ENCODE measurements at places on chromosomes 16 and 17. TPM values are rescaled to one million over a fixed set of nuclear protein-coding genes. Genes with fewer than 3 reads are reported as not detected.

DNA sequence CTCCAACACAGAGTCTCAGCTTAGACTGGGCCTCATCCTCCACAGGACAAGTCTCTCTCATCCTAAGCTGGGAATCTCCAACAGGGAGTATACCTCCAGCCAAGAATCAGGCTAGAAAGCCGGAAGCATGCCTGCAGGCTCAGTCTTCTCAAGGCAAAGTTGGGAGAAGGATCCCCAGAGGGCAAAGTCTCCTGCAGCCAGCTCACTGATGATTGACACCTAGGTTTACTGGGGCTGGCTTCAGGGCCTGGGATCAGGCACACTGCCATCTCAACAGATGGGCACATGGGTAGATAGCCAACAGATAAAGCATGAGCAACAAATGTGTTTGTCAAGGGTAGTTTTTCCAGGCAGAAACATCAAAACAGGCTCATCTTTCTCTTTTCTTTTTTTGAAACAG, 56.1 kb upstream of the TOX3 start:
- DNase-seq = no peak

- DNase-seq = no peak
Measured at GRCh38 chr16:76748461-76749348, 442.3 kb upstream of the MON1B start.

DNA sequence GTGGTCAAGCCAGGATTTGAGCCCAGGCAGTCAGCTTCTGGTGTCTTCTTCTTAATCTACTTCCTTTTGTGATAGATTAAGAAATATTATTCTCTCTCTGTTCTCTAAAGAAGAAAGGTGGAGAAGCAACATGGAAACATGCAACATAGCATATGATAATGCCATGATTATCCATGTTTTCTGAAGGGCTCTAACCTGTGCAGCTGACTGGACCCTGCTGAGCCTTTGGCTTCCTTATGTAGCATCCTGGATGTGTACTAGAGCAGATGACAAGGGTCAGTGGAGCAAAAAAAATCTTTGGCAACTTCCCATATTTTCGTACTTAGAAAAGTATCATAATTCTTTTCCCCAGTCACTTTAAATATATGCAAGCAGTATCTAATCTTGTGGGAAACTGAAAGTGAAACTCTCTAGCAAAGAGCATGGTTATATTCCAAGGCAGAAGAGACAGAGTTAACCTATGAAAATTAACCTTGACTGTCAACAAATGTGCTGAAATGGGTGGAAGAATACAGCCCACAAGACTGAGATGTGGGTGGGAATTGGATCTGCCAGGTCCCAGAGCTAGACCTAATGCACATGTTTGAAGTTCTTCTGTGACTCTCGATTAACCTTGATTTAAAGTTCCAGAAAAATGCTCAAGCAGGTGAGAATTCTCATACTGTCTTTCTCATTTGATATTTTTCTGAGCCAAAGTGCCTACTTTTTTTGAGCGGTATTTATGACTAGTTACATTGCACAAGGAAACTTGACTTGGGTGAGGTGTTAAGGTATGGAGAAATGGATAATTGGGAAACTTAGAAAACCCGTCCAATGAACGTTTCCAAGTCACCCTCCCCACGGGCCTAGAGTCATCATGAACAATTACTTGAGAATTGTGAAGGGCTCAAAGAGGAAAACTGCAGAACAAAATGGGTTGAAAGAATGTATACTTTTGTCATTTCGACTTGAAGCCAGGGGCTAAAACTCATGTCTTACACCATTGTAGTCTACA, 248.6 kb downstream of the FTO start:
- no peak for DNase-seq

DNA sequence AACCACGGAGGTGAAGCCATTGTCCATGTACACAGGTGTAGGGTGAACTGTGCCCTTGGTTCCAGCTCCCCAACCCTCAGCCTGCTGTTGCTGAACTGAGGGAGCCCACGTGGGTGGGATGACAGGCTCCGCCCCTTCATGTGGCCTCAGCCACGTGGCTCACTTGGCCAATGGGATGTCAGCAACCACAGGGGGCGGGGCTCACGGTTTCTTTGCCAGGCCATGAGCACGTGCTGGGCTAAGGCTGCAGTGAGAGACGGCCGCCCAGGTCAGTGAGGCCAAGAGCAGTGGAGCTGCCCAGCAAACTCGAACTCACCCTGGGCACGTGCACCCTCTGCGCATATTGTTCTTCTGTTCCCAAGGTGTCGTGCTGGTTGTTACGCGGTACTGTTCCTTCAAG, 282.6 kb downstream of the IRF8 start:
- DNase-seq = no peak

DNA sequence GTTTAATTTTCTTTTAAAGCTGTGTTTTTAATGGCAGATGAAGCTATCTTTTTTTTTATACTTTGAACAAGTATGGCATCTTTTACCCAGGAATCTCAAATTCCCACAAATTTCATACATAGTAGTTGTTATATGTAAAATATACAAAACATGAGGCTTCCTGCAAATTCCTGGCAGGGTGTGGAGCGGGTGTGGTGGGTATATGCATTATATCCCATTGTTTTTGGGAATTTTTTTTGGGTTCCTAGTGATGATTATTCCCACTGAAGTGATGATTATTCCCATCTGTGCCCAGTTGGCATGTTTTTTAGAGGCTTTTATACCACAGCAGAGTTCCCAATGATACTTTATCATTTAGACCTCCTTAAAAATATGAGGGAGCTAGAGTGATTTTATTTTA, 320.4 kb downstream of the ZFHX3 start:
- DNase-seq = no peak

DNA sequence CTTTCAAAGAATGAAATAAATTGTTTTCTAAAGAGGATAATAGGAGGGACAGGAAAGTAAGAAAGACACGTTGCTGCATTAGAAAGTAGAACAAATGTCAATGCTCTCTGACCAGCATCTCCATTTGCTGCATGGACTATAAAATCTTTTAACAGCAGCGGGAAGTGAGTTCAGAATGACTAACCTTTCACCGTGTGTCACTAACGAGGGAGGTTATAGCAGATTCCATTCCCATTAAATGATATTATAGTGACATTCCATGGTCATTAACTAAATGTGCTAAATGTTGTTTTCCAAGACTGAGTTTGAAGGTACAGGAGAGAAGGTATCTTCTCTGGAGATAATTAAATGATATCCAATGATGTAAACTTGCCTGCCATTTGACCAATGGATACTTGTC, 127.1 kb upstream of the HS3ST3A1 start:
- DNase-seq = no peak

GRCh38 chr16:75761108-75761507, 34.8 kb upstream of the CPHXL start:
- no peak for DNase-seq

GRCh38 chr16:86604436-86605193, 26.3 kb downstream of the FOXL1 start:
- DNase-seq = no peak

DNA sequence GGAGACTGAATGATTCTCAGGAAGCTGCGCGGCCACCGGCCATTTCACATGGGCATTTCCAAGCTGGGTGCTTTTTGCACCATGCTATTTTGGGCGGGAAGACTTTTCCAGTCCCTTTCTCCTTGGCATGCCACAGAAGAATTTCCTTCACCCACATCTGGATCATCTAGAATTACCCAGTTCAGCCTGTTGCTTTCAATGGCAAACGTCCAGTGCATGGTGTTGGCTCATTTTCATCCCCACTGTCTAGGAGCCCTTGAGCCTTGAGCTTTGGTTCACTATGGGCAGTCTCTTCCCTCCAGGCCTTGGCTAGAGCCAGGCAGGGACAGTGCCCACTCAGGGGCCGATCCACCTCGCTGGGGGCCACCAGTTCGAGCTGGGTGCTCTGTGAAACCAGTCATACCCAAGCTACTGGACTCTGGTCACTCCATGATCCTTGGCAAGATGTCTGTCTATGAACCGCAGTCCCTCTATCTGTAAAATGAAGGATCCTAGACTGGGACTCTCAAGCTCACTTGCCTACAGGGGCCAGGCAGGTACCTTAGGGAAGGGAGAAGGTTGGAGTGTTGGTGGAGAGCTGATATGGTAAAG, 71.1 kb downstream of the CYLD start:
- no peak for DNase-seq

- peak; percentile 23 for DNase-seq
Measured at GRCh38 chr17:77831474-77832179, 126.9 kb upstream of the TNRC6C start.

DNA sequence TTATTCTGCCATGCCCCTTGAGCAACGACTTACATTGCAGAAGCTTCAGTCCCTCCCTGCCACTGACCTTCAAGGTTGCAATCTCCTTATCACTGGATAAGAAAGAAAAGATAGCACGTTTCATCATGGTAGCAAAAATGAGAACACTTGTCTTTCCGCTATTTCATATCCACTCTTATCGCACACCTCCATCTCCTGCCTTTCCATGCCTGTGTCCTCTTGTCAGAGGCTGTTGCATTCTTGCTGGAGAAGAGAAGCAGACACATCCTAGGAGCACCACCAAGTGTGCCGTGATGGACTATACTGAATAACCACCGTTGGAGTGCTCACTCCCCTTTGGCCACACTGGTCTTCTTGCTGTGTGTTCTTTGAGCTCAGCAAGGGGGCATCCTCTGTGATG, 230.6 kb upstream of the IRX3 start:
- no peak for DNase-seq

- DNase-seq = no peak
Measured at GRCh38 chr17:55926276-55926990, 175.6 kb downstream of the PCTP start.

DNA sequence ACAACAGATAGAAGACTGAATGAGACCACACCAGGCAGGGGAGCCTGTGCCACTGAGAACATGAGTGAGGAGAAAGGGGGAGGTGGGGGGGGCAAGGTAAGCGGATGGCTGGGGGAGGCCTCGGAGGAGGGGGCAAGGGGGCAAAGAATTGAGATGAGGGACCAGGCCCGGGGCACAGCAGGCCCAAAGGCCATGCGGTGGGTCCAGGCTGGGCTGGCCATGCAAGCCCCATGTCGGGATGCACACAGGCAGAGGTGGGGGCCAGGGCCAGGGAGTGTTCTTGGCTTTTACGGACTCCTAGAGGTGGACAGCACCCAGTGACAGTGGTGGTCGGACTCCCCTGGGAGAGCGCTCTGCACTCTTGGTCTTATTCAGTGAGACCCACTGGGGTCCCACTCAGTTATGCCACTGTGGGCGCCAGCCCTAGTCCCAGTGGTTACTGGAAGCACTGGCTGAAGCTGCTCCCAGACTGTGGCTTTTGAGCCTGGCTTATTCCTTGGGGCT, 4.8 kb upstream of the MTHFSD start:
- DNase-seq = no peak

CA5A gene
- total RNA-seq = 0.06 TPM

MPP2 gene
- 0.62 TPM for total RNA-seq

NUBP1 gene
- total RNA-seq = 37.7 TPM

PIPOX gene
- 1.3 TPM for total RNA-seq

CDH11 gene
- total RNA-seq = 94.1 TPM

DCAF7 gene
- total RNA-seq = 93.8 TPM

CCDC144A gene
- 14.1 TPM for total RNA-seq

BCAS3 gene
- 29.6 TPM for total RNA-seq

TBC1D3I gene
- 1.1 TPM for total RNA-seq

JPH3 gene
- 0.12 TPM for total RNA-seq

Data from lower lobe of right lung (tissue), 2 donors.